CD4-positive, CD25-positive, alpha-beta regulatory T cell (primary cell): ENCODE measurements at places on chromosomes 1 and 21.
A peak's percentile ranks its signal among the peaks of the same experiment; 100 is the strongest.

- DNase-seq: peak; percentile 66
Measured at GRCh38 chr1:41662061-41662764, 177.7 kb upstream of the EDN2 start.

- no peak for DNase-seq
Measured at GRCh38 chr1:230191855-230192254, 124.8 kb downstream of the GALNT2 start.

GRCh38 chr1:214494706-214495105, 56.7 kb downstream of the PTPN14 start:
- DNase-seq: no peak

- DNase-seq: no peak
Measured at GRCh38 chr21:37045149-37045548, 27.7 kb downstream of the PIGP start.

GRCh38 chr1:79660129-79660528, 653.6 kb upstream of the ADGRL4 start:
- DNase-seq: no peak

DNA sequence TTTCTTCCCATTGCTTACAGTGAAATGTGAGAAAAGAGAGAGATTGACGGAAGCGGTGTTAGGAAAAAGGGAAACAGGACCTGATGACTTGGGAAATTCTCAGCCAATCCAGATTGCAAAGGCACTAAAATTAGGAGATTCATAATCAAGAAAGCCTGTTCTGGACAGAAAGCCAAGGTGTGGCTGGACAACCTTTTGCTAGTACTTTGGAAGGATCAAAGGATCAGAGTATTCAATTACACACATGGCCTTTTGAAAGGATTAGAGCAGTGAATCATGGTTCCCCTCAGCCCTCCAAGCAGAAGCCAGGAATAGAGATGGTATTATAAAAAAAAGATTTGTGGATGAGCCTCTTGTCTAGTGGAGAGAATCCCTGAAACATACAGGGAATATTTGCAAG, 669.8 kb upstream of the ADAMTS5 start:
- no peak for DNase-seq
